ENCODE measurements at places on chromosomes 2 and 18. TPM values are rescaled to one million over a fixed set of nuclear protein-coding genes. Genes with fewer than 3 reads are reported as not detected.
A peak's percentile ranks its signal among the peaks of the same experiment; 100 is the strongest.

DNA sequence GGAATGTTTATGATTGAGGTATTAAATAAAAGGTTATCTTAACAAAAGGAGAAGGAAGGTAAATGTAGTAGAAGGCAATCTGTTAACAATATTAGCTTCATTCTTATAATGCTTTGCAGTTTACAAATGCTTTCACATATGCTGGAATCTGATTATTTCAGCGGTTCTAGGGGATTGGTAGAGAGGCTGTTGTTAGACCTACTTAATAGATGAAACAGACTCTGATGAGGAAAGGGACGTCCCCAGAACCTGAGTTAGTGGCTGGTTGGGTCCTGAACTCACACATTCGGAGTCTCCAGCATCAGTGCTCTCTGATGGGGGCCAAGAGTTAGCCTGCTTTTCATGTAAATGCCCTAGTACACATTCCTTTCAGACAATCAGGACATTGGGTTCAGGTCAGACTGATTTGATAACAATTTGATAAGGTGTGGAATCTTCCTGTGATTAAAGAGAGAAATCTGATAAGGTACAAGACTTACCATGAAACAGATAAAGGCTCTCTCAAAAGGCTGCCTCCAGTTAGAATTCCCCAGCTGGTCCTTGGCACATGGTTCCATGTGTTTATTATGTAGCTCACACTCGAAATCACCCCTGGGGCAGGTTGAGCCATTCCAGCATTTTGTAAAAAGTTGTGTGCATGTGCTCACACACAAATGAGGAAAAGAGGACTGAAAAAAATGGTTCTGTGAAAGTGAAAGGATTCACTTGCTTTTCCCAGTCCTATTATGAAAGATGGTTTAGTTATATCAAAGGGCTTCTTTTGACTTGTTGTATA is 103.1 kb downstream of the GPD2 start:
- DNase-seq = no peak

DNA sequence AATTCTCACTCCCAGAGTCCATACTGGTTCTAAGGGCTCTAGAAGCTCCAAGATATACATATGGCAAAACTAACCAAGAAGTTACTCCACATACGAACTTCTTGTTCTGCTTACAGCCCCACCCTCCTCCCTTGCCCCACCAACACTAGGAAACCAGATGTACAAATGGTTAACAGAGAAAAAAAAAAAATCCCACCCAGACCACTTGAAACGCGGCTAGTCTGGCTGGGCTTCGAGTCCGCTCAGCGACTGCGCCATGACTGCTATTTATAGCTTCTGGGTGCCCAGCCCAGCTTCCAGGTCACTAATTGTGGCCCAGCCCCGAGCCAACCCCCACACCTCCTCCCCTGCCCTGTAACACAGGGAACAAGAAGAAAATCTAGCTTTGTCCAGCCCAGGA is 47.0 kb upstream of the IHH start:
- DNase-seq = no peak

TMEM37 gene
- total RNA-seq = 2.9 TPM

DNA sequence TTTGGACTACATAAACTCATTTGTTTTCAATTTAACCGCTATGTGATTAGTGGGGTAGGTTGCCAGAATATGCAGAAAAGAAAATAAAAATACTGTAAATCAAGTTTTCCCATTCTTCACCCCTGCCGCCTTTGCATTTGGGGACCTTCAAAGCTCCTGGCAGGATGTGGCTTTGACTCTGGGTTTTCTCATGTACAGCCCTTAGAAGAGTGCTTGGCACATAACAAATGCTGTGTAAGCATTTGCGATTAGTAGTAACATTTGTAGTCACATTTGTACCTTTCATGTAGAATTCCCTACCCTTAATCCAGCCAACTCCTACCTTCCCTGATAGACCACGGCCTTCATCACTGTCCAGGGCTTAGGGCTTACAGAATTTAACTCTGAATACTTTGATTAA is 262.6 kb downstream of the MREG start:
- DNase-seq = no peak

- no peak for DNase-seq
Observed at GRCh38 chr2:27070653-27071276, 689 bp downstream of the OST4 start.

- no peak for DNase-seq
Observed at GRCh38 chr2:44244135-44244871, 31.0 kb upstream of the SLC3A1 start.

- DNase-seq = no peak
Observed at GRCh38 chr2:223647258-223647952, 45.2 kb upstream of the SCG2 start.

DNA sequence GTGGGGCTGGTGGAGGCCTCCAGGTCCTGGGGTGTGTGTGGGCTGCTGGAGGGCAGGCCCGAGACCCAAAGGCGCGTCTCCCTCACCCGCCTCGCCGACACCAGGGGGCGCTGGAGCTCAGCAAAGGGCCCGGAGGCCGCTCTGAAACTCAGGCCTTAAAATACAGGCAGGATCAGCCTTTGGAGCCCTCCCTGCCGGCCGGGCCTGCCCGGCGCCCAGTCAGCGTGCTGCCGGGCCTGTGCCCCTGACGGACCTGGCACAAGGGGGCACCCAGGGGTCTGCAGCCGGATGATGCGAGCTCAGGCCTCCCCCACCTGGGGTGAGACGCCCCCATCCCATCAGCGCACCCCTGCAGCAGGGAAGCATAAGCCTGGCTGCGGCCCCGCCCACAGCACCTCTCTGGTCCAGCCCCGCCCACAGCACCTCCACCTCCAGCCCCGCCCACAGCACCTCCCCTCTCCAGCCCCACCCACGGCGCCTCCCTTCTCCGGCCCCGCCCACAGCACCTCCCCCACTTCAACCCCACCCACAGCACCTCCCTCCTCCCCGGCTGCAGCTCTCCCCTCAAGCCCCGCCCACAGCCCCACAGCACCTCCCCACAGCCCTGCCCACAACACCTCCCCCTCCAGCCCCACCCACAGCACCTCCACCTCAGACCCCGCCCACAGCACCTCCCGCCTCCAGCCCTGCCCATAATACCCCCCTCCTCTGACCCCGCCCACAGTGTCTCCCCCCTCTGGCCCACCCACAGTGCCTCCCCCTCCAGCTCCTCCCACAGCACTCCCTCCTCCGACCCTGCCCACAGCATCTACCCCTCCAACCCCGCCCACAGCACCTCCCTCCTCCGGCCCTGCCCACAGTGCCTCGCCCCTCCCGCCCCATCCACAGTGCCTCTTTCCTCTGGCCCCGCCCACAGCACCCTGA is 92.8 kb upstream of the OTOS start:
- DNase-seq = peak; percentile 94

- DNase-seq = no peak
Observed at GRCh38 chr18:2485983-2486382, 85.3 kb downstream of the METTL4 start.

DNA sequence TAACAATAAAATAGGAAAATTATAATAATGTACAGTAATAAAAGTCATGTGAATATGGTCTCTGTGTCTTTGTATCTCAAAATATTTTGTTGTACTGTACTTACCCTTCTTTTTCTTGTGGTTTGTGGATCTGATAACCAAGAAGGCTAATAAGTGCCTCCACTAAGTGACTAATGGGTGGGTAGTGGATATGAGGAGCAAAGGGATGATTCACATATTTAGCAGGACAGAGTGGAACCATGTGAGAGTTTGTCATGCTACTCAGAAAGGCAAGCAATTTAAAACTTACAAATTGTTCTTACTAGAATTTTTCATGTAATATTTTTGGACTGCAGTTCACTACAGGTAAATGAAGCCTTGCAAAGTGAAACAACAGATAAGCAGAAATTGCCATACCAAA is 1241.2 kb upstream of the CDH2 start:
- DNase-seq = no peak

C1QL2 gene
- not detected for total RNA-seq

VAMP5 gene
- total RNA-seq = 96.2 TPM

DNA sequence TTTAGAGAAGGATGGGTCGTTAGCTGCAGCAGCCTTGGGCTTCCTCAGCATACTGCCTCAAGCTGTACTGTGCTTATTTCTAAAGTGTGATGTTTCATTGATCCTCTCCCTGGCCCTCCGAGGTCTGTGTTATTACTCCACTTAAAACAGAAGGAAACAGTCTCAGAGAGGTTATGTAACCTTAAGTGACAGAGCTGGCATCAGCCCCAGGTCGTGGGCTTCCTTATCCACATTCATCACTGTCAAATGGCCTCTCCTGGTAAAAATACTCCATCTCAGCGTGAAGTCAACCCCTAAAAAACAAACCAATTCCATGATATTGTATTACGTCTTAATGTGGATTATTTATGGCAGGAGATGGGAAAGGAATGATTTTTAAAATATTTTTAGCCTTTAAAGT is 153.3 kb upstream of the NOSTRIN start:
- no peak for DNase-seq

BMP10 gene
- not detected for total RNA-seq

DNA sequence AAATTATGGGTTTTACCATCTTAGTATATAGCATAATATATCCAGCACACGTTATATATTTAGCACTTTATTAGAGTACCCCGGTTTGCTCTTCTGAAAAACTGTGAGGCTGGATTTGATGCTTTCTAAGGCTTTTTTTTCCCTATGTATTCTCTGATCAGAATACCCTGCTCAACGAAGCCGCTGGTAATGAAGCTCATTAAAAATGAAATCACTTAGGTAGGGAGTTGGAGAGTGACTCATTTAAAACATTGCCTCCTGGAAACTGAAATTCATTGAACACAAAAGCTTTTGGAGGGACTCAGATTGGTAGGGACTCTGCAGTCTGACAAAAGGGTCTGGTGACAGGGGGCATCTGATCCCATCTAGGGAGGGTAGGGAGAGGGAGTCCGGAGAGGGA is 365.4 kb upstream of the MEX3C start:
- DNase-seq = no peak

- DNase-seq = no peak
Observed at GRCh38 chr2:210323003-210323402, 8.0 kb upstream of the MYL1 start.

GRCh38 chr2:195818106-195818505 is 161.1 kb downstream of the SLC39A10 start:
- no peak for DNase-seq

DNA sequence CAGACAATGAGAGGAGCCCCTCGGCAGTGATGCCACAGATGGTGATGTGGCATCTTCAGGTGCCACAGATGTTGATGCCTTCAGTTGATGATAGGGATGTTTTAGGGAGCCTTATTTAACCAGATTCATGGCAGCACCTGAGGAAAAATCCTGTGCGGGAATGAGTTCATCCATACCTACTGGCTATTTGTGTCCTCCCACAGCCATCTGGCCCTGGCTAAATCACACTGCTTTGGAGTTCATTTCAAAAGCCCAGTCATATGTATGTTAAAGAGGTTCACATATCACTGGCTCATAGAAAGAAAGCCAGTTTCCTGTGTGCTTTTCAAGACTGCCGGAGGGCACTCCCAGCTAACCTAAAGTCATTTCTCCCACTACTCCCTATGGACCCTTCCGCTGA is 131.3 kb downstream of the MCFD2 start:
- DNase-seq = peak; percentile 11

- DNase-seq = no peak
Observed at GRCh38 chr18:63818212-63818611, 43.0 kb downstream of the SERPINB7 start.

DNA sequence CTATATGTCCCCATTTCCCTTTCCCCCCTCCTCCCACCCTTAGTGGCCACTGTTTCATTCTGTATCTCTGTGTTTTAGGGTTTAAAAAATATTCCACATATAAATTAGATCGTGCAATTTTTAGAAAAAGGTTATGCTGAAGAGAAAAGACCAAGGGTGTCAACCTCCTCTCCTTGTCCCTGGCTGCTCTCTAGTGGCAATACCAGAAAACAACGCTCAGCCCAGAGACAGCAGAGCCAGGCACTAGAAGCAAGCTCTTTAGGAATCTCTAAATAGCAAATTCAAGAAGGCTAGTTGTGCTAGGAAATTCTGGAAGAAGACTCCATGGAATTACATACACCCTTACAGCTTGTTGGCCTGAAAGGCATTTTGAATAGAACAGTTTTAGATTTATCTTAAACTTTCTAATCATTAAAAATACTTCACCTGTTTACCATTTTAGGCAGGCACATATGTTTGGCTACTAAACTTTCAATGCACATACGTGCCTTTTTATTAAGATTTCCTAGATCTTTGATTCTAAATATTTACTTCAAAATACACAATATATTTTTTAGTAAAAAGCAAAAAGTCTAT is 35.1 kb upstream of the RASGRP3 start:
- DNase-seq = no peak

DNA sequence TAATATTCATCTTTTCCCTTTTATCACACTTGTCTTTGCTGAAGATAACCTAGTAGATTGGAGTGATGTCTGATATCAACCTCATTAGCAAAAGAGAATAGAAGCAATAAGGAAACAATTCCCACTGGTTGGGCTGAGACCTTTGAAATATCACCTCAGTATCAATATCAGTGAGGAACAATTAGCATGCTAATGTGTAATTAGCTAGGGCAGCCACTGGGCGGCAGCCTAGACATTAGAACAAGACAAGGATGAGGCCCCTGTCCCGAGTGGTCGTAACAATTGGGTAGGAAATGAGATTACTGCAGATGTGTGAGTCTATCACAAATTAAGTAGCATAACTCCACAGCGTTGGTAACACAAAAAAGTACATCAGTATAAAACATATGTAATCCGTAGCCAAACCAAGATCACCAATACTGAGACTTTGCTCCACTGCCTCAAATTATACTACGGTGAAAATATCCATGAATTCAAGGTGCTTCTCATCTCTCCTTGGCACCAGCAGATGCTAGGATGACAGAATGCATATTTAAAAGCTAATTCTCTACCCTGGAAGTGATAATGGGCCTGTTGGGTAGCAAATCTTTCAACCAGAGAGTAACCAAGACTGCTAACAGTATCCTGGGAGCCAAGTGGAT is 99.1 kb downstream of the ALPK2 start:
- DNase-seq = no peak

- DNase-seq = no peak
Observed at GRCh38 chr2:42274863-42275262, 86.2 kb downstream of the COX7A2L start.

DNA sequence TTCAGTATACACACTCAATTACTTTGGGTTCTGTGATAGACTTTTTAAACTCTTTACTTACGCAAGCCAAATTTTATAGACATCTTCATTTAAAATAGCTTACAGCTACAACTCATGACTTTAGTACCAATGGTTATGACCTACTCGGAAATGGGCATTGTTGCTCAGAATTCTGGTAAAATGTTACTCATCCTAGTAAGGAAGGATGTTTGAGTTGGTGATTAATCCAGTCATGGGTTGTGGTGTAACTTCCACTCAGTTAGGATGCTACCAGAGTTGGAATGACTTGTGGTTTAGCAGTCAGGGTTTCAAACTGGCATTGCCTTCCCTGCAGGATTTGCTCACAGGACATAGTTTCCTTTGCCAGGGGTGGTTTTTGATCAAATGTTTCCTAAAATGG is 7.4 kb upstream of the NPC1 start:
- DNase-seq = no peak

Measured in posterior vena cava (tissue), 2 donors.